ENCODE measurements at places on chromosomes 5 and 9. TPM values are rescaled to one million over a fixed set of nuclear protein-coding genes. Genes with fewer than 3 reads are reported as not detected.
A peak's percentile ranks its signal among the peaks of the same experiment; 100 is the strongest.

DNA sequence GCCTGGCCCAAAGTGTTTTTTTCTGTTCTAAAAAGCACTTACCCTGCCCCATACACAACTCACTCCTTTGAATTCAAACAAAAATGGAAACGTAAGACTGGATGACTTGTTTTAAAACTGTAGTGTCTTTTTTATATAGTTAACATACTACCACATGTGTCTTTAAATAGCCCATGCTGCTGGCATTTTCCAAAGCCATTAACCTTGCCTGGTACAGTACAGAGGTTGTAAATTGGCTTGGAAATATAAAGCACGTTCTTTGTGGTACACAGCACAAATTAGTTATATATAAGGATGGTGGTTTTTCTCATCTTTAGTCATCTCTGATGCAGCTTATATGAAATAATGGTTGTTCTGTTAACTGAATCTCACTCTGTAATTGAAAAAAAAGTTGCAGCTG is 519.7 kb upstream of the ZNF608 start:
- no peak overlapping the region for H3K4me3 ChIP-seq
- H3K27me3 ChIP-seq: no peaks in the 10 kb centered on the region
- H3K36me3 ChIP-seq: no peaks in the 10 kb centered on the region
- no peaks in the 10 kb centered on the region for H3K4me1 ChIP-seq

- H3K36me3 ChIP-seq: peaks cover 2% of the 10 kb centered on the region
- H3K4me1 ChIP-seq: peaks cover 3% of the 10 kb centered on the region
- H3K4me3 ChIP-seq: no peak overlapping the region
- DNase-seq: no peak
- H3K27me3 ChIP-seq: no peaks in the 10 kb centered on the region
- H3K27ac ChIP-seq: no peak overlapping the region
These were observed 2.3 kb upstream of the PLK2 start for GRCh38 chr5:58462154-58462553.

DNA sequence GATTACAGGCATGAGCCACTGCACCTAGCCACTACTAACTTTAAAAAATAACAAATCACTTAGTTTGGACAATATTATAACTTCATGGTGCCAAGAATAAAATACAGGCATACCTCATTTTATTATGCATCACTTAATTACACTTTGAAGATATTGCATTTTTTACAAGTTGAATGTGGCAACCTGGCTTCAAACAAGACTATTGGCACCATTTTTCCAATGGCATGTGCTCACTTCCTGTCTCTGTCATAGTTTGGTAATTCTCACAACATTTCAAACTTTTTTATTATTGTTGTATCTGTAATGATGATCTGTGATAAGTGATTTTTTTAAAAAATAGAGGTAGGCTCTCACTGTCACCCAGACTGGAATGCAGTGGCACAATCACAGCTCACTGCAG is 49.9 kb upstream of the ERBIN start:
- H3K4me1 ChIP-seq: peaks cover 15% of the 10 kb centered on the region
- DNase-seq: no peak

DNA sequence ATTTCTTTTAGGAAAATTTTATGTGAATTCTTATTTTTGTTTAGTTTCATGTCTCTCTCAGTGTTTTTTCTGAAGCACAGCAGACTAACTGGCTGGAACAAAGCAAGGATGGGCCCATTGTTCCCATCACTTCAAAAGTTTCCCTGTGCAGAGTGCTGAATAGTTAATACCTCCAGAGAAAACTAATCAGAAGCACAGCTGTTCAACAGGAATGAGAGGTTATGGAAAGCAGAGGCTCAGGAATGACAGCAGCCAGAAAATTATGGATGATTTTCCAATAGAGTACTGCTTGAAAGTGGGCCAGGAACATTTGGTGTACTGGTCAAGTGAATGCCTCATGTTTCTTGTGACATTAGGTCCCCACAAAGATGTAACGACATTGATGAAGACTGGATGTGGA is 173.0 kb upstream of the TARS1 start:
- no peaks in the 10 kb centered on the region for H3K27me3 ChIP-seq
- DNase-seq: no peak
- no peak overlapping the region for H3K4me3 ChIP-seq
- no peaks in the 10 kb centered on the region for H3K36me3 ChIP-seq
- no peaks in the 10 kb centered on the region for H3K4me1 ChIP-seq

- peak overlapping the region; percentile 59 for H3K27ac ChIP-seq
- H3K27me3 ChIP-seq: no peaks in the 10 kb centered on the region
- peak; percentile 90 for DNase-seq
- H3K36me3 ChIP-seq: no peaks in the 10 kb centered on the region
- peaks cover 11% of the 10 kb centered on the region for H3K4me1 ChIP-seq
- H3K4me3 ChIP-seq: no peak overlapping the region
These were observed 136.9 kb upstream of the ANKH start for GRCh38 chr5:15008476-15008875.

- H3K4me1 ChIP-seq: peaks cover 23% of the 10 kb centered on the region
- no peaks in the 10 kb centered on the region for H3K27me3 ChIP-seq
- H3K27ac ChIP-seq: no peak overlapping the region
These were observed 891.3 kb downstream of the TLE1 start for GRCh38 chr9:80797831-80798688.

GRCh38 chr9:90308691-90309090 is 333.9 kb downstream of the DIRAS2 start:
- no peak overlapping the region for H3K27ac ChIP-seq
- no peaks in the 10 kb centered on the region for H3K36me3 ChIP-seq
- no peak for DNase-seq
- H3K4me3 ChIP-seq: no peak overlapping the region

- no peaks in the 10 kb centered on the region for H3K4me1 ChIP-seq
- no peak overlapping the region for H3K27ac ChIP-seq
- H3K27me3 ChIP-seq: no peaks in the 10 kb centered on the region
- DNase-seq: no peak
- no peaks in the 10 kb centered on the region for H3K36me3 ChIP-seq
- H3K4me3 ChIP-seq: no peak overlapping the region
These were observed 587.3 kb downstream of the ANXA1 start for GRCh38 chr9:73738741-73739530.

DNA sequence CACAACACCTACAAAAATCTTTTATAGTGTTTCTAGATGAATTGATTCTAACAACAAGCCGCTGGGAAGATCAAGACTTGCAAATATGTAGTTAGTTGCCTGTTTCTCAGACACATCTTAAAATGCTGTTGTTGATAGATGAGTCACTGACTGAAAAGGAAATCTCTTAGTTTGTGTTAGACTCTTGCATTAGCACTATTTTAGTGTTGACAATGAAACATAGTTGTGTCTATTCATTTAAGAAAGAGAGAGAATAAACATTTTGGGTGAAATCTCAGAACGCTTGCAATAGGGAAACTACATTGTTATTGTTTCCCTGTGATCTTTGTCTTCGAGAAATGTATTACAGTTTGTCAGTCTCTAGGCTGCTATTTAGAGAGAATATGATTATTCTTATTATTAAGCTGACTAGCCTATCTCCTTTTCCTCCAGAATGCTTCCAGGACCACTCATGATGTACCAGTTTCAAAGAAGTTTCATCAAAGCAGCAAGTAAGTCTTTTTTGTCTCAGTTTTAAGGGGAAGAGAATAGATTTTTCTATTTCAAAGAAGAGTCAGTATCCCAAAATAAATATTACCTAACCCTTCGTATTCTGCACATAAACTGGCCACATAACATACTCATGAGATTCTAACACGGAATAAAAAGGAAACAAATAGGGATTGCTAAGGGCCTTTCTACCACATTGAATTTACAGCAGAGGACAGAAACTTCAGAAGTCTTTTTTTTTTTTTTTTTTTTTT is 285.6 kb downstream of the ARHGAP26 start:
- H3K4me3 ChIP-seq: no peak overlapping the region
- H3K27me3 ChIP-seq: no peaks in the 10 kb centered on the region
- peak overlapping the region; percentile 94 for H3K27ac ChIP-seq
- H3K36me3 ChIP-seq: no peaks in the 10 kb centered on the region
- DNase-seq: no peak
- H3K4me1 ChIP-seq: peaks cover 93% of the 10 kb centered on the region

- H3K27ac ChIP-seq: no peak overlapping the region
- peak; percentile 59 for DNase-seq
- no peaks in the 10 kb centered on the region for H3K4me1 ChIP-seq
- no peak overlapping the region for H3K4me3 ChIP-seq
- no peaks in the 10 kb centered on the region for H3K27me3 ChIP-seq
These were observed 59.6 kb downstream of the ACTBL2 start for GRCh38 chr5:57422993-57423392.

DNA sequence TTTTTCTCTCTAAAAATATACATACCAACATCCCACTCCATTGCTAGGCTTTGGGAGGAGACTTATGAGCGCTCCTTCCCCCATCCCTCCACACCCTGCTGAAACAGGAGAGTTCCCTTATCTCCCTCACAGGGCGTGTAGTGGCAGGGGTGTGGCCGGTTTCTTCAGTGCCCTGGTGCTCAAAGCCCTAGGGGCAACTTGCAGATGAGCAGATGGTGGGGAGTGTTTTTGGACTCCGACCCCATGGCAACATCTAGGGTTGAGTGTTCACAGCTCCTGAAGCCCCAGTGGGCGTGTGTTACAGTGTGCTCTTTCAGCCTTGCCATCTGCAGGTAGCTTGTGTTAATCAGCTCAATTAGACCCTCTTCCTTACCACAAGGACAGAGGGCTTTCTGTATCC is 409.5 kb downstream of the MAT2B start:
- H3K27me3 ChIP-seq: no peaks in the 10 kb centered on the region
- H3K27ac ChIP-seq: no peak overlapping the region
- H3K36me3 ChIP-seq: no peaks in the 10 kb centered on the region
- H3K4me1 ChIP-seq: no peaks in the 10 kb centered on the region

The CER1 gene
- not detected for total RNA-seq

The IFNA13 gene
- total RNA-seq: not detected

The NMUR2 gene
- total RNA-seq: not detected

The PCDHGB3 gene
- 2.0 TPM for total RNA-seq

The TUSC1 gene
- total RNA-seq: 5.4 TPM

The PFN3 gene
- total RNA-seq: not detected

Measured in psoas muscle (tissue), 8 donors.